ENCODE measurements at places on chromosomes 11 and 22.

DNA sequence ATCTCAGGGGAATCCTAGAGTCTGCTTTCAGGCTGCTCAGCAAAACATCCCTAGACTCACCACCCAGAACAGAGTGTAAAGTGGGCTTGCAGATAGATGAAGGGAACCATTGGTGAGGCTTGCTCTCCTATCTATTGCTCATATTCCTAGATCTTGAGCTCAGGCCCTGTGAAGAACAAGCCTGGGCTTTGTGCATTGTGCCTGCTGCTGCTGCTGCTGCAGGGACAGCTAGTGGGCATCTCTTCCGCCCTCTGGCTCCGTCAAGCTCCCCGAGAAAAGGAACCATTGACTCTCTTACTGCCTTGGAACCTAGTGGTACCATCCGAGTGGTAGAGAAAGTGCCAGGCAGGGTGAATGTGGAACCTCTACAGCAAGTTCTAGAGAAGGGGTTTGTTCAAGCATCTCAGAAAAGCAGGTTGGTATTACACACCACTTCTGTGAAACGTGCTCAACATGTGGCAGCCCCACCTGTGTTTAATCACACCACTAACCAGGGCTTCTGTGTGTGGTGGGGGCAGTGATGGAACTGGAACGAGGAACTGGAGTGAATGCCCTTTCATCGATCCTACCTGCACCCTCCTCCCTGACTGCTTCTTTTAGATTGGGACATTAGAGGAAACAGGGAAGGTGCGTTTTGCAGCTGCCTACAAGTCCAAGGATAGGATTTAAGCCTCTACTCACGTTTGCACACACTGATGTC is 4.4 kb downstream of the BACE1-AS start:
- no peak for DNase-seq

GRCh38 chr22:30038219-30038618 is 42.0 kb upstream of the HORMAD2 start:
- no peak for DNase-seq

- peak; percentile 80 for DNase-seq
Observed at GRCh38 chr22:46476547-46476941, 60.9 kb downstream of the CELSR1 start.

GRCh38 chr11:29628609-29629008 is 388.2 kb downstream of the KCNA4 start:
- DNase-seq: no peak

GRCh38 chr22:38706101-38706900 is 557 bp downstream of the GTPBP1 start:
- peak; percentile 59 for DNase-seq
